ENCODE measurements at places on chromosomes 11 and 22.

GRCh38 chr22:49628391-49629260 lies 199.0 kb downstream of the BRD1 start:
- DNase-seq, result no peak

GRCh38 chr11:19441752-19442553 lies 201.2 kb upstream of the E2F8 start:
- peak; percentile 90 for DNase-seq

DNA sequence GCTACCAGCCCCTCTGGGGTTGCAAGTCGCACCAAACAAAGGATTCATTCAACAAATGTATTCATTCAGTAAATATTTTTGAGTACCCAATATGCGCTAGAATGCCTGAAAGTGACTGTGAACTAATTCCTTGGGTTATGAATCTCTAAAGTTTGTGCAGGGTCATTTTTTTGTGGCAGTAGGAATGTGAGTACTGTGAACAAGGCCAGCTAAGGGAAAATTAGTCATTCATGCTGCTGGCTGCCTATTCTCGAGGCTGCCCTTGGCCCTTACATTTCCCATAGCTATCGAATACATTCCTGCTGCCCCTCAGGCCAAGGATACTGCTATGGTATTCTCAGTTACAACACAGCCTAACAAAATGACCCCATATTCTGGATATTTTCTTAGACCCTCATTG lies 141.6 kb downstream of the TRPC6 start:
- peak; percentile 78 for DNase-seq

GRCh38 chr11:30392221-30392784 lies 69.4 kb downstream of the ARL14EP start:
- peak; percentile 6 for DNase-seq

DNA sequence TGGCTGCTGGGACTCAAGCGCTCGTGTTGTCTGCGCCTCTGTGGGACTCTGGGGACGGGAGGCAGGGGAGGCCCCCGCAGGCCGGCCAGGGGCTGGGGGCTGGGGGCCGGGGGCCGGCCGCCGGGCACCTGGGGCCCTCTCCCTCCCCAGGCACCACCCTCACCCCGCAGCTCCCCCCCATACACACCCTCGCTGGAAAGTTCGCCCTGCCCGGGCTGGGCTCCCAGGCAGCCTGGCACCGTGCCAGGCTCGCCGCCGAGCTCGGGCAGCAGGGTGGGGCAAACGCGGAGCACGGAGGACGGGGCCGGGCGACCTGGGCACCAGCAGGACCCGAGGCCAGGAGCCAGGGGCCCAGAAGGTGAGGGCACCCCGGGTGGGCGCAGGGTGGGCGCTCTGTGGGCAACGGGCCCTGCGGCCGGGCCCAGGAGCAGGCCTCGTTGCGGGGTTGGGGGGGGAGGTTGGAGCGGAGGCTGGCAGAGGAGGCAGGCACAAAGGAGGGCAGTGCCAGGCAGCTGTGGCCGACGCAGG lies 76.7 kb upstream of the WNT7B start:
- DNase-seq, result peak; percentile 74

- DNase-seq, result no peak
Measured at GRCh38 chr11:102214623-102215022, 102.7 kb upstream of the BIRC3 start.

DNA sequence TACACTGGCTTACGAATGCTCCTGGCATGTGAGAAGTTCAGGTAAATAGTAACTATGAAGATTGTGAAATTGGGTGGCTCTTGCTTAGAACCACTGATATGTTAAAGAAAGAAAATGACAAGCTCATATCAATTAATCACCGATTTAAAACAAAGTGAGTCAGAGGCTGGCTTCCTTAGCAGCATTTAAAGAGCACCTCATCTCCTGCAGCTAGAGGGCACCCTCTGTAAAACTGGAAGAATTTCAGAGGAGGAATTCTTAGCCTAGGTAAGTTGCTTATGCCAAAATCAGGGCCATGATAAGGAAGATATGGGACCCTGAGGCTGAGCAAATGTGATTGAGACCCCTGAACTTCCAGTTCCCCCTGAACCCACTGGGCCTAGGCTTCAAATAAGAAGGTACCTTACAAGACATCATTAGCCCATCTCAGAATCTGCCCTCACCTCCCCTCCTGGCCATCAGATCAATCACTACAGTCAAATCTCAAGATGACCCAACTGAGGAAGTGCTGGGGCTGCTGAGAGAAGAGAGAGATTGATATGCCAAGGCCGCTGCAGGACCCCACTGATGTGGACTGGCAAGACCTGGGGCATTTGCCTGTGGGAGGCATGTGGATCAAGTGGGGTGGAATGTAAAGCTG lies 8.6 kb upstream of the CD3E start:
- DNase-seq, result no peak

GRCh38 chr11:64055077-64055476 lies 19.3 kb downstream of the FLRT1 start:
- no peak for DNase-seq

- DNase-seq, result no peak
Measured at GRCh38 chr11:33685082-33685481, 15.5 kb downstream of the C11orf91 start.

DNA sequence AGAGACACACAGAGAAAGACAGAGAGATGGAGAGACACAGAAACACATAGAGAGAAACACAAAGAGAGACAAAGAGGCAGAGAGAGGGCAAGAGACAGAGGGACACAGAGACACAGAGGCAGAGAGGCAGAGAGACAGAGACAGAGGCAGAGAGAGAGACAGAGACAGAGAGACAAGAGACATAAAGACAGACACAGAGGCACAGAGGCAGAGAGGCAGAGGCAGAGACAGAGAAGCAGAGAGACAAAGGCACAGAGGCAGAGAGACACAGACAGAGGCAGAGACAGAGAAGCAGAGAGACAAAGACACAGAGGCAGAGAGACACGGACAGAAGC lies 6.3 kb downstream of the TNNI2 start:
- DNase-seq, result no peak

DNA sequence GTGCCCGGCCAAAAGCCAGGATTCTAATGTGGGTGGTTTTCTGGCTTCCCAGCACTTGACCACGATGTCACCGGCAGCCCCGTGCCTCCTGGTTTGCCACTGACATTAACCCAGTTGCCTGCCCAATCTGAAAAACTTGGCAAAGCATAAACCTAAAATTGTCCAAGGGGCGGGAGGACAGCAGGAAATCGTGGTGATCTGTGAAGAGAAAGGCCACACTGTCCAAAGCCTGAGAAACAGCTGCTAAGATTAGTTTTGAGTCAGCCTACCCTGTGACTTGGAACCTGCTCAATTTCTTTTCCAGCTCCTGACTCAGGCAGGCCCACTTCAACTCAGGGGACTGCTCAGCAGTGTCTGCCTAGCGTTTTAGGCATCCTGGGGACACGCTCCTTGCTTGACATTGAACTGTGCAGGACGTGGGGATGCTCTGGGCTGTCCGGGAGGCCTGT lies 8.2 kb upstream of the F2 start:
- peak; percentile 93 for DNase-seq

DNA sequence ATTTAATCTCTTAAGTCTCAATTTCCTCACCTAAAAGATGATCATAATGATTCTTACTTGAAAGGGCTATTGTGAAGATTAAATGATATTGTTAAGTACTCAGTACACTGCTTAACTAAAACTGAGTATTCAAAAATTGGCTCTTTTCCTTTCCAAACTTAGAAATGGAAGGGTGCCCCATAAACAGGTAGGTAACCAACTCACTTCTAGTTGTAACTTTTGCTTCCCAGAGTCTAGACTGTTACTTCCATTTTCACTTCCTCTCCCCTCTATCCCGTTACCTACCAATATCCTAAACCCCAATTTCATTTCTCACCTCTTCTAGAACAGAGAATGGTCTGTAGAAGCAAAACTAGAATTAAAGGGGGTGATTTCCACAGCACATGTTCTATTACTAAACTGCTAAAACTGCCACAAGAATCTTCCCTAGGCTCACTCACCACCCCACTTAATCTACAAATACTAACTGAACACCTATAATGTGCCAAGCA lies 50.0 kb downstream of the RRAS2 start:
- no peak for DNase-seq

DNA sequence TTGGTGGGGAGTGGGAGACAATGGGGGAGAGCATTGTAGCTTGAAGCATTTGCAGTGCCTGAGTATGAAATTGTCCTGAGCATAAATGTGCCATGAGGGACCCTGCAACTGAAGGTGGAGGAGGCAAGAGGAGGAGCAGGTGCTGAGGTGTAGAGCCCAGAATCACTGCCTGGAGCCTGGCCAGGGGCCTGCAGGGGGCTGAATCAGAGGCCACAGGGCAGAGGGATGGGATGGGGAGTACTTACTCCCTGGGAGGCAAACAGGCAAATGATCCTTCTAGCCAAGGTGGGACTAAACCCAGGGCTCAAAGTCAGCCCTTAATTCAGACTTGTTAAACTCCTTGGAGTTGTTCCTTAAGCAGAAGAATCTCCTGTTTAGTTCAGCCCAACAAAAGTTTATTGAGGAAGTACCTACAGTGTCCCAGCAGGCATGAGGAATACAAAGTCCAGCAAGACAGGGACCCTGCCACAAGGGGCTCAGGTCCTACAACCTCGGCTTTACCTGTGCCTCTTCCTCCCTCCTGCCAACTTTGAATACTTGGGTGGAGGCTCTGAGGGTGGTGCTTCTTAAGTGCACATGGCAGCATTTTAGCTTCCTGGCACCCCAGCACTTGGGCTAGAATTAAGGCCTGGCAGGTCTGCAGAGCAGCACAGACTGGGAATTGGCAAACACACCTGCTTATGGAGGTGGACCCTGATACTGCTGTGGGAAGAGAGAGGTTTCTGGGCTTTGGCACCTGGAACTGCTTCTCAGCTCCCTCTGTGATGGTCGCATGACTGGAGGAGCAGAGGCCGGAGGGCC lies 20.0 kb downstream of the MICAL2 start:
- no peak for DNase-seq

- DNase-seq, result no peak
Measured at GRCh38 chr11:13303668-13304649, 26.4 kb downstream of the BMAL1 start.

DNA sequence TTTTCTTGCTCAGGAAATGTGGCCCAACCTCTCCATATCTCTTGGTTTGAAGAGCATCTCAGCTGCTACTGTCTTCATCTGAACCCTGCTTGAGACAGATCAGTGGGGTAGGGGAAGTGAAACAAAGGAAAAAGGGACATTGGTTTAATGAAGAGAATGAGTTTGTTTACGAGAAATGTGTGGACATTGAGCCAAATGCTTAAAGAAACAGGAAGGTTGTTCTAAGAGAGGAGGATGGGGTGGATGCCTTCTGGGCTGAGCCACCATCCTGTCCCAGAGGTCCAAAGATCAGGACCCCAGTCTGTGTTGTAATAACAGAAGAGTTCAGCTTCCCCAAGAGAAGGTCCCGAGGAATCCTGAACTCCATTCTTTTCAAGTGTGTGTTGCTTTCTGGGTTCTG lies 369.7 kb downstream of the INSC start:
- no peak for DNase-seq

- DNase-seq, result peak; percentile 52
Measured at GRCh38 chr11:65291613-65292012, 23.1 kb upstream of the CDC42EP2 start.

DNA sequence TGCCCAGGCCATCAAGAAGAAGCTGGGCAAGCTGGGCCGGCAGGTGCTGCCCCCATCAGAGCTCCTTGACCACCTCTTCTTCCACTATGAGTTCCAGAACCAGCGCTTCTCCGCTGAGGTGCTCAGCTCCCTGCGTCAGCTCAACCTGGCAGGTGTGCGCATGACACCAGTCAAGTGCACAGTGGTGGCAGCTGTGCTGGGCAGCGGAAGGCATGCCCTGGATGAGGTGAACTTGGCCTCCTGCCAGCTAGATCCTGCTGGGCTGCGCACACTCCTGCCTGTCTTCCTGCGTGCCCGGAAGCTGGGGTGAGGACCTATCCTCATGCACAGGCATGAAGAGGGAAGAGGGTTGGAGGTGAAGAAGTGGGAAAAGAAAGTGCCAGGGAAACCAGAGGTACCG lies 5.3 kb upstream of the NHERF4 start:
- no peak for DNase-seq

- peak; percentile 75 for DNase-seq
Measured at GRCh38 chr11:76025068-76025467, 181.2 kb downstream of the WNT11 start.

DNA sequence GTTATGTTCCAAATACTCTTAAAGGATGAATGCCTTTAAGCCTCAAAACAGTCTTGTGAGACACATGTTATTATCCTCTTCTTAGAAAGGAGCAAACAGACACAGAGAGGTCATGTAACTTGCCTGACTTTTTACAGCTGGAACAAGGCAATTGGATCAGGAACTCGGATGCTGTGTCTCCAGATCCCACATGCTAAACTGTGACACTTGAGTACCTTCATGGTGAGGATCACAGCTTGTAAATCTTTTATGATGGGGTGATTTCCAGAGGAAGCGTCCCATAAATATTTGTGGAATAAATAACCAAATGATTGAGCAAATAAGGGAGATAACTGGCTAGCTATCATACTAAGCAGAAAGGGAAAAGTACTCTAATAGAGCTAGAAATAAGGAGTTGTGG lies 171.2 kb downstream of the C11orf91 start:
- no peak for DNase-seq

- no peak for DNase-seq
Measured at GRCh38 chr11:69956669-69957190, 121.4 kb upstream of the ANO1 start.

DNA sequence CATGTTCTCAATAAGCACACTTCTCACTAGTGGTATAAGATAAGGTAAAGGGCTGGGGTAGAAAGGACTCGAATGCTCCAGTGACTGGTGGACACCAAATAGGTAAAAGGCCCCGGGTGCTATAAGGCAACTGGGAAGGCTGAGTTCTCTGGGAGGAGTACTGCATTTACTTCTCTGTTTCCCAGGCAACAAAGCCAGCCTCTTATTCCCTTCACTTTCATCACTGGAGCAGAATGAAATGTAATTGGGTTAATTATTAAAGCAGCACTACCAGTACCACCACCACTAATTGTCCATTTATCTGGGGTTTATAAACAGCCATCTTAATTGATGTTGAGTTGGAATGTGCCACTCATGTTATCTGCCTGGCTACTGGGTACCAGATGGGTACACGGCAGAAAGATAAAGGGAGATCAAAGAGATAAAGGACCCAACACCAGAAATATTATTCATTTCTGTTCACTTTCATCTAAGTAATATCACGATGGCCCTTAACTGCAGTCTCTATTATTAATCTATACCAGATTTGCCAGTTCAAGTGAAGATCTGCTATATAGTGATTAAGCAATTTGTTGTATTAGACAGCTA lies 94.4 kb upstream of the CHRM4 start:
- DNase-seq, result no peak

- no peak for DNase-seq
Measured at GRCh38 chr11:19410032-19410431, 169.3 kb upstream of the E2F8 start.

DNA sequence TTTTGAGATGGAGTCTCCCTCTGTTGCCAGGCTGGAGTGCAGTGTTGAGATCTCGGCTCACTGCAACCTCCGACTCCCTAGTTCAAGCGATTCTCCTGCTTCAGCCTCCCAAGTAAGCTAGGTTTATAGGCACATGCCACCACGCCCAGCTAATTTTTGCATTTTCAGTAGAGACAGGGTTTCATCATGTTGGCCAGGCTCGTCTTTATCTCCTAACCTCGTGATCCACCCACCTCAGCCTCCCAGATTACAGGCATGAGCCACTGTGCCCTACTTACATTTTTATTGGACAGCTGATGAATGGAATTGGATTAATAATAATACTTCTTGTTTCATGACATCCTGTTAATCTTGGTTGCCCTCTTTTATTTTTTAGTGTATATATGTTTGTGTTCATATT lies 3.0 kb upstream of the MRGPRD start:
- no peak for DNase-seq

- DNase-seq, result peak; percentile 68
Measured at GRCh38 chr11:133945087-133945974, 11.4 kb downstream of the IGSF9B start.

GRCh38 chr11:112106070-112106469 lies 19.4 kb downstream of the SDHD start:
- DNase-seq, result no peak

- peak; percentile 70 for DNase-seq
Measured at GRCh38 chr11:123640677-123641494, 13.5 kb downstream of the SCN3B start.

Data from AG08395 (cell line).